ENCODE measurements at places on chromosomes 5 and 9.

DNA sequence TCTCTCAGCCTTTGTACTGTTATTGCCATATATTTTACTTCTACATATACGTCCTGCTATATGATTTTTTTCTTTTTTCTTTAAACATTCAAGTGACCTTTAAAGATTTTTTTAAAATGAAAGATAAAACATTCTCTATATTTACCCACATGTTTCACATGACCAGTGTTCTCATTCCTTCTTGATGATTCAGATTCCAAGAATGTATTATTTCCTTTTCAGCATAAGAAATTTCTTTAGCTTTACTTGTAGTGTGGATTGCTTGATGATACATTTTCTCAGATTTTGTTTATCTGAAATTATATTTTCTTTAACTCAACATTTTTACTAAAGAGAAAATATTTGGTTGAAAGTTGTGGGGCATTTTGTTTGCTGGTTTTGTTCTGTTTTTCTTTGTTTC lies 792.1 kb downstream of the BRINP1 start:
- no peak for DNase-seq

DNA sequence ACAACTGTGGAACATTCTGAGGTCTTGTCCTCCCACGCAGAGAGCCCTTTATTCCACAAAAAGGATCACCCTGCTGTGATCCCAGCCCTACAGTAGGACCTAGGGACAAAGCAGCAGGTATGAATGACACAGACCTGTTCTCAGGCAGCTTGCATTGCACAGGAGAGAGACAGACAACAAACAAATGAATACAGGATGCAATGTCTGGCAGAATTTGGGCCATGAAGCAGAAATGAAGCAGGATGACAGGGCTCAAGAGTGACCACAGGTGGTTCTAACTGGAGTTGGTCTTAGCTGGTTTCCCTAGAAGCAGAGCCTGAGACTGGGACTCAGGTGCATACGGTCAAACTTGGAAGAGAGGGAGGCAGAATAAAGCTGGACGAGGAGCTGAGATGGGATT lies 388.8 kb downstream of the CDK5RAP2 start:
- DNase-seq = no peak

- DNase-seq = no peak
Observed at GRCh38 chr5:177134697-177135225, 1.2 kb downstream of the NSD1 start.

GRCh38 chr9:8337834-8338766 lies 538.5 kb upstream of the DMAC1 start:
- DNase-seq = no peak

DNA sequence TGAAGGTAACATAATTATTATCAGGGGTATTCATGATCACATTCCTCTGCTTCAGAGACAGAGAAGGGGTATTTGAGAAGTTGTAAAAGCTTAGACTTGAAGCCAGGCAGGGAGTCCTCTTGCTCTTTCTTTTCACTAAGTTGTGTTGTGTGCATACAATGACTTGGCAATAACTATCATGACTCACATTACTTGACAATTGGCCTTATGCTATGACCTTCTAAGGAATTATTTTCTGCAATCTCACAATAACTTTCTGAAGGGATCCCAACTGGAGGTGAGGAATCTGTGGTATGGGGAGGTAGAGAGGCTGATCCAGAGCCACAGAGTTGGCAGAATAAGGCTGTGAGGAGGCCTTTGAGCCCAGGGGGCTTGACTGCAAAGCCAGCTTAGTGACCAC lies 622.3 kb downstream of the MTRR start:
- no peak for DNase-seq

DNA sequence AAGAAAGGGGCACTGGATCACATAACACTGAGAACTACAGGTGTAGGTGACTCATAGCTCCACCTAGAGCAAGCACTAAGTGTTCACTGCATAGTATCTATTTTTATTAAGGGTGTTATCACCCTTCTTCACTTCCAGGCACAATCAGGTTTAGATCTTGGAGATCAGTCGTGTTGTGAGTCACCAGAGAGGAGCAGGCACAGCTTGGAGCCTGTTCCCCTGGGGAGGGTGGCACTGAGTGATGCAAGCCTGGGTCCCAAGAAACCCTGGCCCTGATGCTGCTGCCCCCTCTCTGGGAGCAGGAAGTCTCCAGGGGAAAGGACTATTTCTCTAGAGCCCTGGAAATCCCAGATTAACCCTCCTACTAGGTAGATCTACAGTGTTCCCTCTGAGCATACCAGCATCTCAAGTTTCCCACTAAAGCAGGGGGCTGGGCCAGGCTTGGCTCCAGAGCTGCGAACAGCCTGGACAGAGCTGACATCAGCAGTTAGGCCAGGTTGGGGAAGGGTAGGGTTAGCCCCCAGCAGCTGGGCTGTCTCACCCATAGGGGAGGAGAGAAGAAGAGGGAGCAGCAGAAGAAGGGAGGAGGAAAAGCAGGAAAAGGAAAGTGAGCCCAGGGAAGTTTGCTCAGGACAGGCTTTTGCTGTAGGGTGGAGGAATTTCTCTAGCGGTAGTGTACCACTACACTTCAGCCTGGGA lies 28.1 kb upstream of the SPINK4 start:
- DNase-seq = no peak

DNA sequence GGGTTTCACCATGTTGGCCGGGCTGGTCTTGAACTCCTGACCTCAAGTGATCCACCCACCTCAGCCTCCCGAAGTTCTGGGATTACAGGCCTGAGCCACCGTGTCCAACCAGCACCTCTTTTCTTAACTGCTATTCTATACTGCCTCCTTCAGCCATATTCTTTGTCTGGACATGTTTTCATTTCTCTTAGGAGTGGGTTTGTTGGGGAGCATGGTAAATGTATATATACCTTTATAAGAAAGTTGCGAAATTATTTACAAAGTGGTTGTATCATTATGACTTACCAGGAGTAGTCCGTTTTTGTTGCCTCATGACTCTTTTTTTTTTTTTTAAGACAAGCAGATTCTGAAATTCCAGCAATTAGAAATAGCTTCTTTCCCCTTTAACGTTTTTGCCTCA lies 38.7 kb downstream of the CDC42SE2 start:
- DNase-seq = no peak

DNA sequence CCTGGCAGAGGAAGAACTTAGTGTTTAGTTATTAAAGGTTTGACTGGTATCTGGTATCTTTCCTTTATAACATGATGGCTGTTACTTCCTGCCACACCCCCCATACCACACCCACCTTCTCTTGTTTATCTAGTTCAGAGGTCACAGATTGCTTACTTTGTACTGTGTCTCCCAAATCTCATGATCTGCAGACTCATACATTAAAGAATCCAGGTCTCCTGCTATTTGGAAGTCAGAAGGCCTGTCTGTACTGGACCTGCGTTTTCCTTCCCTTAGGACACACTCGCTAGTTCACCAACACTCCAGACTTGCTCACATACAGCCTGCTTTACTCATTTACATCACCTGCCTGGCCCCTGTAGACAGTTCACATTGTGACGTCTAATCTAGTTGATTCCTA lies 39.3 kb downstream of the NUDT12 start:
- no peak for DNase-seq

- DNase-seq = no peak
Observed at GRCh38 chr5:114858665-114859437, 310.9 kb downstream of the TRIM36 start.

- no peak for DNase-seq
Observed at GRCh38 chr9:127664324-127664677, 42.5 kb upstream of the CFAP157 start.

DNA sequence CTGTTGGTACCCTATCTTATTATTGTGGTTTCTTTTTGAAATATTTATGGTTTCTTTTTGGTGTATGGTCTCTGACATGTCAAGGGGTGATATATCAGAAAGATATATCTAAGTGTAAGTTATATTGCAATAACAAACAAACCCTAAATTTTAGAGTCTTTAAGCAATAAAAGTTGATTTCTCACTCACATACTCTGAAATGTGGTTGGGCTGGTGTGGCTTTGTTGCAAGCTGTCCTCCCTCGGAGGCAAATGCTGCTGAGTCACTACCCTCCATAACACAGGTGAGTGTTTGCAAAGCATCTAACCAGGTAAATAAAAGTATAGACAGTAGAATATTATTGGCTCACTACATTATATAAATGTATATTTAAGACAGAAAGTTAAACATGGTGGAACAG lies 253.2 kb downstream of the CDH18 start:
- DNase-seq = no peak

- no peak for DNase-seq
Observed at GRCh38 chr5:164472165-164472564, 966.7 kb downstream of the MAT2B start.

- DNase-seq = no peak
Observed at GRCh38 chr5:151295138-151295537, 8.4 kb downstream of the SLC36A3 start.

DNA sequence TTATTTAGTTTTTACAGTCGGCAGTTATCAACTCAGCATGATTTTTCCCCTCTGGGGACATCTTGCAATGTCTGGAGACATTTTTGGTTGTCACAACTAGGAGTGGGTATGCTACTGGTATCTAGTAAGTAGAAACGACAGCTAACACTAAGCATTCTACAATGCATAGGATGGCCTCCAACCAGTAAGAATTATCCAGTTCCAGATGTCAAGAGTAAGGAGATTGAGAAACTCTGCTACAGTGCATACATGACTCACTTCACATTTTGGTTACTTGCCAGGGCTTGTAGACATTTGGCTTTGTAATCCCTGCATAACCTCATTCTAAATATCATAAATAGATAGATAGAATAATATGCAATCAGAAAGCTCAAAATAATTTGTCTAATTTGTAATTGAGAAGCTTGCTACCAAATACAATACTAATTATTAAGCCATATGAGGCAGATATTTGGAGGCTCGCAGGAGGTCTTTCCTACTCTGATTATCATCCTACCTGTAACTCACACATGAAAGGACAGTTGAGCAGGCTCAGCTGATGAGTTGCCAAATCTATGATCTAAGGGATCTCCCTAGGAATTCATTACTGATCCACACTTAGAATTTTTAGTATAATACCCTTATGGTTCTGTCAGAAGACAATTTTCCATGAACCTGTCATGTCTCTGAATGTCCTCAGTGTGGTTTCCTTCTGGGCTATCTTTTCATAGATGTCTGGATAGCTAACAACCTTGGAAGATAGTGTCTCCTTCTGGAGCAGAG lies 346.9 kb upstream of the TLE4 start:
- DNase-seq = no peak

DNA sequence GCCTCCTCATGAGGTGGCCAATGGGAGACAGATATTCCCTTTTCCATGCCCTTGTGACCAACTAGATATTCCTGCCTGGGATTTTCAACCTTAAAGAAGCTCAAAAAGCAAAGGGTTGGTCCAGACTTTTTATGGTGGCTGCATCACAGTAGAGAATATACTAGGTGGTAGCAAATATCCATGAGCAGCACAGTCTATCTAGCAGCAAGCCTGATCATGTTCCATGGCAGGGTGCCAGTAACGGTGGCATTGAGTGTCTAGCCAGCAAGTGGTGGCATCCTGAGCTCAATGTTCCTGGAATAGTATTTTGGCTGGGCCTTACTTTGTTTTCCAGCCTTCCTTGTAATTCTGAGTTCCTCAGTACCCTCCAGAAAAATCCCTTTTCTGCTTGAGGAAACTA lies 25.8 kb downstream of the CDC25C start:
- DNase-seq = no peak

GRCh38 chr9:34963552-34963951 lies 5.5 kb downstream of the PHF24 start:
- no peak for DNase-seq

DNA sequence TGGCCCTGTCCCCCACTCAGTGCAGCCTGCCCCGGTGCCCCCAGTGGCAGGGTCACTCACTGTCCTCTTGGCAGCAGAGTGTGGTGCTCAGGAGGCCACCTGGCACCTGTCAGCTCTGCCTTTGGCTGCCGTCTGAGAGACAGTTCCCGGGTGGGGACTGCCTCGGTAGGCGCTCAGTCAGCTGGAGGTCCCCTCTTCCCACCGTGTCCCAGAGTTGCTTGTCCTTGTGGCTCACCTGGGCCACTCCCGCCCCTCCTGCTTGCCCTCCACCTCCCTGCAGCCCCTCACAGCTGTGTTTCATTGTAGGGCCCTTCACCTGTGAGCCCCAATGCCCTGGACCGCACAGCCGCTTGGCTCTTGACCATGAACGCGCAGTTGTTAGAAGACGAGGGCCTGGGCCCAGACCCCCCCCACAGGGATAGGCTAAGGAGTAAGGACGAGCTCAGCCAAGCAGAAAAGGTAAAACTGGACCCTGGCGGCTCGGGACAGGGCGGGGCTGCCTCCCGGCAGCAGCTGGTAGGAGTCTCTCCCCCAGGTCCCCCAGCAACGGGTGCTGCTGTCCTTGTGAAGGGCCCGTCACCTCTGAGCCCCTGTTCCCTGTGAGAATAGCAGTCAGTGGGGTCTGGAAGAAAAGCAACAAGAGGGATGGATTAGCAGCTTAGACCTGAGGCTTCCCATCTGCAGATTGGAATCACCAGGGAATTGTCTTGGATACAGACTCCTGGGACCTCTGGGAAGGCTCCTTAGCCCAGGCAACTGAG lies 122.7 kb downstream of the DAB2IP start:
- no peak for DNase-seq

GRCh38 chr5:40033009-40033408 lies 608.2 kb upstream of the DAB2 start:
- DNase-seq = no peak

DNA sequence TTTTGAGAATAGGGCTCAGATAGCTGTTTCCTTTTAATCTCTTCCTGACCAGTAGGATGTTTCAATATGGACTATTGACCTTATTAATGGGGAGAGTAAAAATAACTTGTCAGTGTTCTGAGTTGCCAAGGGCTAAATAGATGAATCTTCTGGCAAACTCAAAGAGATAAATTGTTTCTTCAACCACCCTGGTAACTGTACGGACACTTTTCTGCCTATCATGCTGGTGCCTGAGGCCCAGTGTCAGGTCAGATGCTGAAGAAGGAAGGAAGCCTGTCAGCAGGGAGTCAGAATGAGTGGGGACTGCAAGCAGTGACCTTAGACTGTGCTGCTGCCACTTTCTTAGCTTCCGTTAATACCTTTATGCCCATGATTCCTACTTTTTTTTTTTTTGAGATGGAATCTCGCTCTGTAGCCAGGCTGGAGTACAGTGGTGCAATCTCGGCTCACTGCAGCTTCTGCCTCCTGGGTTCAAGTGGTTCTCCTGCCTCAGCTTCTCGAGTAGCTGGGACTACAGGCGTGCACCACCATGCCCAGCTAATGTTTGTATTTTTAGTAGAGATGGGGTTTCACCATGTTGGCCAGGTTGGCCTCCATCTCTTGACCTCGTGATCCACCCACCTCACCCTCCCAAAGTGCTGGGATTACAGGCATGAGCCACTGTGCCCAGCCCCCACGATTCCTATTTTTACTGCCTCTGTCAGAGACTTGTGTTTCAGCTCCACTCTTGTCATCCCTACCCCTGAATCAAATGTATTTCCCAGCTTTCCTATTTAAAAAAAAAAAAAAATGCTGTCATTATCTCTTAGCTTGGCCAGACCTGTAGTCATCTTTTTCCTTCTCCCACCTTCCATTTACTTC lies 33.7 kb downstream of the TGFBR1 start:
- DNase-seq = no peak

GRCh38 chr5:163846512-163846911 lies 341.1 kb downstream of the MAT2B start:
- no peak for DNase-seq

DNA sequence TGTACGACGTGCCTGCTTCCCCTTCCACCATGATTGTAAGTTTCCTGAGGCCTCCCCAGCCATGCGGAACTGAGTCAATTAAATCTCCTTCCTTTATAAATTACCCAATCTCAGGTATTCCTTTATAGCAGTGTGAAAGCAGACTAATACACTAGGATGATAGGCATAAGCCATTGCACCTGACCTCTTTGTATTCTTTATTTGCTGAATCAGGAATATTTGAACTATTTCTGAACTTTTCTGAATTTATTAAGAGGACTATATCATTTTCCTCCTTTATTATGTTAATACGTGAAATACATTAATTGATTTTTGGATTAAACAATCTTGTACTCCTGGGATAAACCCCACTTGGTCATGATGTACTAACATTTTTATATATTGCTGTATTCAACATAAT lies 28.2 kb upstream of the NR4A3 start:
- DNase-seq = no peak

Data from activated CD4-positive, alpha-beta T cell treated with anti-CD3 and anti-CD28 coated beads for 4 hours (primary cell).